ENCODE measurements at places on chromosomes 16 and 17.

GRCh38 chr17:63071797-63072196 lies 105.8 kb downstream of the TANC2 start:
- no peak for DNase-seq

- DNase-seq: no peak
These were observed 19.8 kb upstream of the CMIP start for GRCh38 chr16:81424771-81425170.

DNA sequence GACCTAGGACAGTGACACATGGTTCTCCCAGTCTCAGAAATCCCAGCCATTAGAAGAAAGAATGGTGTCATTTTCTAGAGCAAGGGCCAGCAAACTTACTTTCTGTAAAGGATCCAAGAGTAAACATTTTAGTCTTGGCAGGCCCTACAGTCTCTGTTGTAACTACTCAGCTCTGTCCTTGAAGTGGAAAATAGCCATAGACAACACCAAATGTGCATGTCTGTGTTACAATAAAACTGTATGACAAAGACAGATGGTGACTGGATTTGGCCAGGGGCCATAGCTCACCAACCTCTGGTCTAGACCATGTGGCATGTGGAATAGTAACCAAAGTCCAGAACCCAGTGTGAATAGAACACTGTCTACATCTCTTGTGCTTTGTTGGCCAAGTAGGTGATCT lies 286.5 kb downstream of the HS3ST4 start:
- no peak for DNase-seq

DNA sequence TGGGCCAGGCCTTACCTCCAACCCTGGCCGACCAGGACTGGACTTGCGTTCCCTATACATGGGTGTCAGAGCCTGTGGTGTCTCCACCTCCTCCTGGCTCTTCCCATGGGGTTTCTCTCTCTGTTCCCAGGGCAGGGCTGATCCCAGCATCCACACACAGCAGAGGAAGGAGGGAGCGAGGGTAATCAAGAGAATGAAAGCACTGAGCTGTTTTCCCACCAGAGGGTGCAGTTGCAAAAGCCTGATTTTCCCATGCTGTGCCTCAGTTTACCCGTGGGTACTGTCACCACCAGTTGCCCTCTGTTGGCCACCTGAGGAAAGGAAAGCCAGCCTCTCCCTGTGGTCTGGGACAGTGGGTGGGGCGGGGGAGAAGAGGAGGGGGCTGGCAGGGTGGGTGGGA lies 249.7 kb upstream of the GSE1 start:
- no peak for DNase-seq

DNA sequence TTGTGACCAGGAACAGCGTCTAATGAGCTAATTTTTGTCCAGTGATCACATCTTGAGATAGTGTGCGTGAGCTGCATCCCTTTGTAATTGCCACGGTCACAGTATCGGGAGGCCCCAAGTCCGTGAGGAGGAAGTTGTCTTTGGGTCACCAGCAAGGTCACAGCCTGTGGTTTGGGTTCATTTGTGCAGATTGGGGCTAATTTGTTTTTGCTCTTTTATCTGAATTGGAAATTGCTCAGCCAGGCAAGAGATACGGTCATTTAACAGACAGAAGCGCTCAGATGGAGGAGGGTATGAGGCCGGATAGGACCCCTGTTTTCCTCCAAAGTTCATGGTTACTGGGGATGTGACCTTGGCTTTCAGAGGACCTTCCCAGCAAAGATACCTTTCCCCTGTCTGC lies 174.1 kb downstream of the SNX29 start:
- no peak for DNase-seq

- no peak for DNase-seq
These were observed 30.3 kb upstream of the IL17C start for GRCh38 chr16:88608076-88608475.

GRCh38 chr17:19382531-19383444 lies 4.2 kb downstream of the MFAP4 start:
- DNase-seq: no peak

GRCh38 chr16:8619671-8620370 lies 1.7 kb upstream of the METTL22 start:
- no peak for DNase-seq

DNA sequence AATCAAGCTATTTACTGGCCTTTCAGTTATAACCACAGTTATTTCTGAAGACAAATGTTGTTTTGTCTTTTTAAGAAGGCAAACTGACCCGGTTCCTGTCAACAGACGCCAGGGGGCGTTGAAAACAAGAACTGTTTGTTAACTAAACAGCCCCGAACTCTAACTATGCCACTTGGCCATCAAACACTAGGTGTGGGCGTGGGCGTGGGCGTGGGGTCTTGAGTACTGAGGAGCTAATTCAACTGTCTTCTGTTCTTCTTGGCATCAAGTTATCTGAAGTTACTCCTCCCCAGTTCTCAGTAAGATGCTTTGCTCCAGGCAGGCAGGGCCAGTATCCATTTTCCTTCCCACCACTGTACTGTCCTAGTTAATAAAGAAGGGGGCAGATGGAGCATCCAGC lies 63.3 kb upstream of the MTMR4 start:
- DNase-seq: peak; percentile 40

Data from RWPE1 (cell line).